ENCODE measurements at places on chromosomes 13 and 19. TPM values are rescaled to one million over a fixed set of nuclear protein-coding genes. Genes with fewer than 3 reads are reported as not detected.
A peak's percentile ranks its signal among the peaks of the same experiment; 100 is the strongest.

Gene NLRP4
- not detected for total RNA-seq

GRCh38 chr19:5717215-5717935 lies 2.6 kb downstream of the LONP1 start:
- peaks cover 9% of the 10 kb centered on the region for H3K36me3 ChIP-seq
- no peak for DNase-seq
- no peaks in the 10 kb centered on the region for H3K27me3 ChIP-seq
- H3K27ac ChIP-seq = no peak overlapping the region
- peaks cover 15% of the 10 kb centered on the region for H3K4me1 ChIP-seq

DNA sequence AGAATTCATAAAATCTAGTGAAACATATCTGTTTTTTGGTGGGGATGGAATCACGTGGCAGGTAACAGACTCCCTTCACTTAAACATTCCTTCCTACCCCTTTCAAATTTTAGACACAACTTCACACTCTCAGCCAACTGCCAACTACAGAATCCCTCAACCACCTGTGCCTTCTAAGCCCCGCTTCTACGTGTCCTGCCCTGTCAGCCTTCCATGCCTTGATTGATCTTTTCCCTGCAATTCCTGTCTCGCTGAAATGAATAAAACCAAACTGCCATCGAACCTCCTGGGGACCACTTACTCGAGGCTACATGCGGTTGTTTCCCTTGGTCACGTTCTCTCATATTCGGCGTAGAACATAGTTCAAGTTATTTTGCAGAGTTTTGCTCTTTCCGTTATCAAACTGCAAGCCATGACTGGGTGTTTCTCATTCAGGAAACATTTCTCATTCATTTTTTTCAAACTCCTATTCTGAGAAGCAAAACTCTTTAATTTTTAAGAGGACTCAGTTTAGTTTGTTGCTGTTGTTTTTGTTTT lies 1.1 kb downstream of the ZNF625 start:
- H3K36me3 ChIP-seq = peaks cover 30% of the 10 kb centered on the region
- H3K27ac ChIP-seq = peak overlapping the region; percentile 68
- H3K27me3 ChIP-seq = no peaks in the 10 kb centered on the region
- peak overlapping the region; percentile 92 for H3K4me3 ChIP-seq

- peaks cover 14% of the 10 kb centered on the region for H3K4me1 ChIP-seq
- no peak overlapping the region for H3K4me3 ChIP-seq
- H3K36me3 ChIP-seq = no peaks in the 10 kb centered on the region
- no peak overlapping the region for H3K27ac ChIP-seq
- DNase-seq = no peak
Measured at GRCh38 chr19:30085394-30085793, 143.4 kb downstream of the URI1 start.

DNA sequence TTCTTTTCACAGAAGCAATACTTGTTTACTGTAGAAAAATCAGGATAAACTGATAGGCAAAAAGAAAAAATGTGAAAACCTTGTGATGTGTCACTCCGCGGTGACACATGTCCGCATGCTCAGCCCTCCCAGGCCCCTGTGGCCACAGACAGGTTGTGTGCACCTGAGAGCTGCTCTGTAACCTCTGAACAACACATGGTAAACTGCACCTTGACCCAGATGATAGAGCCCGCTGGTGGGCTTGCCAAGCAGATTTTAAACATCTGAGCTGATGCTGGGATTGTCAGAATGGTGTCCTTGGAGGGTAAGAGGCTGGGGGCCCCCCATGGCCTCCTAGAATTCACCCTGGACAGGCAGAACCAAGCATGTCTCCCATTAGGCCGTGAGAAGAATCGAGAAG lies 33.8 kb downstream of the DHRS12 start:
- no peak for DNase-seq
- H3K36me3 ChIP-seq = peaks cover 4% of the 10 kb centered on the region
- H3K4me3 ChIP-seq = no peak overlapping the region
- H3K27me3 ChIP-seq = no peaks in the 10 kb centered on the region
- no peak overlapping the region for H3K27ac ChIP-seq
- no peaks in the 10 kb centered on the region for H3K4me1 ChIP-seq

DNA sequence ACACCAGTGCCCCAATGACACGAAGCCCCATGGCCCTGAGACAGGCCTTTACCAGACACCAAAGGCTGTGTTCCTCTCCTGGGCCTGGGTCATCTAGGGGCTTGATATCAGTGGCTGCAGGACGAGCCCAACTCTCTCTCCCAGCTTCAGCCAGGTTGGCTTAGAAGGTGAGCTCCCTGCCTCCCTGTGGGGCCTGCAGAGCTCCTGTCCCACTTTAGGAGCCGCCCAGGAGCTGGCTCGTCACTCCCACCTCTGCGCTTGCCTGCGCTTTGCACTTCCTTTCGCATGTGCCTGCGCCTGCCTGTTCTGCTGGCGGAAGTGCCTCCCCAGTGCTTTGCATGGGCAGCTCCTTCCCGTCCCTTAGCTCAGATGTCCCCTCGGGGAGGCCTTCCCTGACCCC lies 4.9 kb downstream of the CALM3 start:
- H3K4me3 ChIP-seq = no peak overlapping the region
- peaks cover 21% of the 10 kb centered on the region for H3K4me1 ChIP-seq
- no peak overlapping the region for H3K27ac ChIP-seq
- peaks cover 11% of the 10 kb centered on the region for H3K36me3 ChIP-seq
- H3K27me3 ChIP-seq = no peaks in the 10 kb centered on the region
- DNase-seq = no peak

GRCh38 chr19:10501971-10502523 lies 1.1 kb downstream of the KEAP1 start:
- H3K4me1 ChIP-seq = peaks cover 11% of the 10 kb centered on the region
- H3K27me3 ChIP-seq = no peaks in the 10 kb centered on the region
- peak; percentile 55 for DNase-seq

DNA sequence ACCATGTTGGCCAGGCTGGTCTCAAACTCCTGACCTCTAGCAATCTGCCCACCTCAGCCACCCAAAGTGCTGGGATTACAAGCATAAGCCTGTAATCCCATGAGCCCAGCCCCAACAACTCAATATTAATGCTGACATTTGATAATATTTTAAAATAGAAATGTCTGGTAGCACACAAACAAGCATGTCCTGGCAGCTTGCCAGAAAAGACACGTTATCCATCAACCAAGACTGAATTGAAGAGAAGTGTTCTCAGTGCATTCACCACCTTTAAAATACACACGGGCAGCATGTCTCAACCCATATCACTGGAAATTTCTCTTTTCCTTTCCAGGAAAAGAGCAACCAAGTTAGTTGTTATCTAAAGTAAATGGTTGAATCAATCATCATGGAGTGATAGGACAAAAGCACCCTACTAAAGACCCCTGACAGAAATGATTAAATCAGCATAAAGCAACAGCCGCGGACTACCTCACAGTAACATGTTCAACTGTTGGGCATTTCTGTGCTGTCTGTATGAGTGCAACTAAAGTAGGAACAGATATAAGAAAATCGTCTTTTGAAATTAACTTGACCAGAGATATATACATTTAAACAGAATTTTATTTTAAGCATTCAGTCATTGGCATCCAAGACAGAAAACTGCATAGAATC lies 25.0 kb downstream of the LHFPL6 start:
- no peak overlapping the region for H3K4me3 ChIP-seq
- peaks cover 2% of the 10 kb centered on the region for H3K36me3 ChIP-seq
- DNase-seq = no peak

DNA sequence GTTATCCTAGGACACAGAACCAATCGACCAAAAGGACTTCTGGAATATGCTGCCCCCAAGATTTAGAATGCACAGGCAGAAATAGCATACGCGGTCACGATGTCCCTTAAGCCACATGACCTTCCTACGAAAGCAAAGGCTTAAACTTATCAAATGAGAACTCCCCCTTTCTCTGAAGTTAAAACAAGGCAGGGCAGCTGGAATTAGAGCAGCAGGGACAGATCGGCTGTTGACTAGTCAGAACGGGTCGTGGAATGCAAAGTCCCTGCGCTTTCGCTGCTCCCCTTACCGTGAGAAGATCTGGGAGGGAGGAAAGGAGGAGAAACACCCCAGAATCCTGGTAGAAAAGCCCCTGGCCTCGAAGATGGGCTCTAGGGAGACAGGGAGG lies 799 bp upstream of the USPL1 start:
- H3K4me1 ChIP-seq = peaks cover 14% of the 10 kb centered on the region
- H3K36me3 ChIP-seq = peaks cover 6% of the 10 kb centered on the region
- H3K27me3 ChIP-seq = no peaks in the 10 kb centered on the region
- no peak overlapping the region for H3K4me3 ChIP-seq
- H3K27ac ChIP-seq = no peak overlapping the region
- DNase-seq = no peak

GRCh38 chr19:36092566-36092965 lies 18.4 kb upstream of the OVOL3 start:
- no peak overlapping the region for H3K27ac ChIP-seq
- peaks cover 4% of the 10 kb centered on the region for H3K36me3 ChIP-seq
- H3K4me3 ChIP-seq = no peak overlapping the region
- H3K27me3 ChIP-seq = no peaks in the 10 kb centered on the region

GRCh38 chr19:15249972-15250639 lies 17.9 kb upstream of the EPHX3 start:
- H3K27ac ChIP-seq = peak overlapping the region; percentile 91
- H3K4me1 ChIP-seq = peaks cover 32% of the 10 kb centered on the region
- H3K27me3 ChIP-seq = no peaks in the 10 kb centered on the region
- DNase-seq = no peak
- H3K4me3 ChIP-seq = no peak overlapping the region
- H3K36me3 ChIP-seq = peaks cover 4% of the 10 kb centered on the region

GRCh38 chr19:51811344-51811743 lies 16.4 kb downstream of the FPR3 start:
- H3K27me3 ChIP-seq = no peaks in the 10 kb centered on the region
- H3K36me3 ChIP-seq = no peaks in the 10 kb centered on the region
- no peak for DNase-seq

Gene KLK4
- not detected for total RNA-seq

DNA sequence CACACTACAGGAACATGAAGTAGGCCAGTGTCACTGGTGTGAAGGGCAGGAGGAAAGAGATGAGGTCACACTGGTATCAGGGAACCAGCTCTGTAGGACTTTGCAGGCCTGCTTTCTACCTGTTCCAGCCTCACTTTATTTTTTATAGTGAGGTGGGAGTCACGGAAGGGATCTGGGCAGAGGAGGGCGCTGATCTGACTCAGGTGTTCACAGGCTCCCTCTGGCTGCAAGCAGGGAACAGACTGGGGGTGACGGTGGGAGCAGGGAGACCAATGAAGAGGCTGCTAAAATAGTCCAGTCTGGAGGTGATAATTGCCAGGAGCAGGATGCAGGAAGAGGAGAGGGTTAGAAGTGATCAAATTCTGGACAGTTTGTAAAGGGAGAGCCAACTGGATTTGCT lies 2.8 kb downstream of the THAP8 start:
- peak overlapping the region; percentile 41 for H3K4me3 ChIP-seq
- peaks cover 21% of the 10 kb centered on the region for H3K4me1 ChIP-seq
- no peak for DNase-seq
- no peaks in the 10 kb centered on the region for H3K27me3 ChIP-seq
- peak overlapping the region; percentile 74 for H3K27ac ChIP-seq

DNA sequence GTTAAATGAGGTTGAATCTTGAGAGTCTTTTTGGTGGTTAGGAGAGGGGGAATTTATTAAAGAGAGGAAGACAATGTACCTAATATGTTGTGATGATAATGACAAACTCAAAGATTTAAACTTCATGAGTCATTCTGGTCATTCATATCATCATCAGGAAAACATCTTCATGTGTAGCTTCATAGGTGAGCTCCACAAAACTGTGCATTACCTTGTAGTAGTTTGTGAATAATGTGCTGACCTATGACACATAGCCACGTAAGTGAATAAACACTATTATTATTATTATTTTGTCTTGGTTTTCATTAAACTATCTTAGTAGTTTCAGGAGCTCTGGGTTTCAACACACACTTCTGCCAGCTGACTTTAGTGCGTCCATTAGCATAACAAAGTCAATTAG lies 997 bp upstream of the GPC6 start:
- DNase-seq = no peak
- peak overlapping the region; percentile 98 for H3K27ac ChIP-seq
- peak overlapping the region; percentile 99 for H3K4me3 ChIP-seq
- H3K36me3 ChIP-seq = peaks cover 3% of the 10 kb centered on the region
- no peaks in the 10 kb centered on the region for H3K27me3 ChIP-seq

Data from mesothelial cell of epicardium (in vitro differentiated cells).